Left lung (tissue), 14 donors: ENCODE measurements at places on chromosomes 2 and 18. TPM values are rescaled to one million over a fixed set of nuclear protein-coding genes. Genes with fewer than 3 reads are reported as not detected.

Gene LBX2
- 1.6 TPM for total RNA-seq

Gene OSBPL6
- total RNA-seq = 5.9 TPM

Gene CXCR1
- 21.0 TPM for total RNA-seq

Gene LYG2
- not detected for total RNA-seq

Gene CCDC74A
- total RNA-seq = 2.7 TPM

Gene RNF138
- 24.7 TPM for total RNA-seq

Gene PRSS56
- total RNA-seq = not detected

Gene XDH
- total RNA-seq = 2.1 TPM

Gene PKP4
- 57.8 TPM for total RNA-seq

Gene OTOF
- not detected for total RNA-seq

Gene OSR1
- 41.5 TPM for total RNA-seq

Gene RTKN
- total RNA-seq = 37.0 TPM

Gene TACR1
- total RNA-seq = 0.37 TPM

Gene NOTO
- not detected for total RNA-seq

Gene CHST9
- 0.12 TPM for total RNA-seq

Gene IL1R2
- total RNA-seq = 195 TPM

Gene KCNS3
- total RNA-seq = 48.2 TPM

Gene TUBA3E
- total RNA-seq = not detected

Gene ATP6V1B1
- 0.76 TPM for total RNA-seq

Gene SKOR2
- total RNA-seq = not detected

Gene ZEB2
- 272 TPM for total RNA-seq

Gene MYL1
- not detected for total RNA-seq

Gene CCDC93
- total RNA-seq = 30.2 TPM

Gene MGAT4A
- 79.8 TPM for total RNA-seq

Gene DAW1
- 7.7 TPM for total RNA-seq

Gene MTX2
- 18.1 TPM for total RNA-seq
